ENCODE measurements at places on chromosomes 5 and 9. TPM values are rescaled to one million over a fixed set of nuclear protein-coding genes. Genes with fewer than 3 reads are reported as not detected.

Gene IL3
- total RNA-seq = not detected

Gene C5orf63
- 10.1 TPM for total RNA-seq

- H3K36me3 ChIP-seq = no peaks in the 10 kb centered on the region
- no peak for DNase-seq
- H3K27me3 ChIP-seq = peaks cover 12% of the 10 kb centered on the region
- no peaks in the 10 kb centered on the region for H3K4me1 ChIP-seq
These were observed 94.4 kb downstream of the MACROH2A1 start for GRCh38 chr5:135304352-135305221.

Gene TMEM252
- not detected for total RNA-seq

DNA sequence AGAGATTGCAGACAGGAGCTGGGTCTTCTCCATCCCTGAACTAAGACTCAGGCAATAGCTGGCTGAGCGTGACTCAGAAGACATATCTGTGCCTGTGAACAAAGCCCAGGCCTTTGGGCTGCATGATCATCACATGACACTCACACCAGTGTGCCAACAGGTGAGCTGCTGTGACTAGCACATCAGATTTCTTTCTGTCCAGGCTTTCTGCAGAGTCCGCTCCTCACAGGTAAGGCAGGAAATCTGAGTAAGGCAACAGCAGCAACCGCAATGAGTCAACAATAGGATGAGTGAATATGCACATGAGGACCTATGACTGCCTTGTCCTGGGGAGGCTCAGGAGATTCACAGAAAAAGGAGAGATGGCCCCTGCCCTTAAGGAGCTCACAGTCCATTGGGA lies 293.6 kb downstream of the ACTL7B start:
- H3K27me3 ChIP-seq = peaks cover 4% of the 10 kb centered on the region
- H3K4me1 ChIP-seq = no peaks in the 10 kb centered on the region
- no peak for DNase-seq
- no peak overlapping the region for H3K4me3 ChIP-seq
- H3K36me3 ChIP-seq = no peaks in the 10 kb centered on the region

DNA sequence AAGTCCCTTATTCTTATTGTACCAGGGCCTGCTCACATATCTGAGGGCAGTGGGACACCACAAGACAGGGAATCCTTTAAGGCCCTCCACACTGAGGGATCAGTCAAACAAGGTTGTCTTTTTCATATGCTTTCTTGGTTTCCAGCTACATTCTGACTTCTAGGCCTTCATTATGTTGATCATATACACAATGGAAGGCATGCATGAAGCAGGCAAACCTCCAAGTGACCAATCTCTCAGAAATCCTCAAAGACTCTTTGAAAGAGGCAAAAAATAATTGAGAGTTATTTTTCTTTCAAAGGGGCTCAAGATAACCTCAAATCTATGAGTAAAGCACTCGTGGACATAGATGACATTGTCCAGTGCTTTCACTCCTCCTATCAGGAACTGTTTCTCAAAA lies 1195.9 kb upstream of the ACO1 start:
- no peak overlapping the region for H3K4me3 ChIP-seq
- H3K4me1 ChIP-seq = no peaks in the 10 kb centered on the region
- H3K27ac ChIP-seq = no peak overlapping the region
- DNase-seq = no peak
- no peaks in the 10 kb centered on the region for H3K36me3 ChIP-seq

DNA sequence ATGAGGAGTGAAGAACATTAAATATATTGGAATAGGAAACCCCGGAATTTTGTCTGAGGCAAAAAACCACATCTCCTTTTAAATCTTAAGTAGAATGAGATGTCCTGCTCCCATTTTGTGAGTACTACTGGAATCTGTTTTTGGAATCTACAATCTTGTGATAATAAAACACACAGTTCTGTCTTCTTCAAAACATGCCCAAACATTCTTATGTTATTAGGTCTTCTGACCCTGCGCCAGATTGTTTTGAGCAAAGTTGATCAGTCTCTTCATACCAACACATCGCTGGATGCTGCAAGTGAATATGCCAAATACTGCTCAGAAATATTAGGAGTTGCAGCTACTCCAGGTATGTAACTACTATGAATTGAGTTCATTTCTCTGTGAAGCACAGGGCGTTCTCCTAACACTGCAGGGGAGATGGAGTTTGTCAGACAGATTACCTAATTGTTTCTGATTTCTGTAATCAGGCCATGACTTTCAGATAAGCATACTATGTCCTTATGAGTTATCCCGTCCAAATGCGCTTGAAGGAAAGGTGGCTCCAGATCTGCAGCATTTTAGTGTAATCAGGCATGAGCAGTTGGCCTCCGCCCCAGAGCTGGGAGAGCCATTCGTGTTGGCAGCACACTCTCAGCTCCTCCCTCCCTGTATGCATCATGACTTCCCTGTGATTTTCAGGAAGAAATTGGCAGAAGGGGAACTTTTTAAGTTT lies 88.0 kb downstream of the NLN start:
- H3K4me3 ChIP-seq = no peak overlapping the region
- H3K4me1 ChIP-seq = no peaks in the 10 kb centered on the region
- H3K27me3 ChIP-seq = no peaks in the 10 kb centered on the region
- no peaks in the 10 kb centered on the region for H3K36me3 ChIP-seq

DNA sequence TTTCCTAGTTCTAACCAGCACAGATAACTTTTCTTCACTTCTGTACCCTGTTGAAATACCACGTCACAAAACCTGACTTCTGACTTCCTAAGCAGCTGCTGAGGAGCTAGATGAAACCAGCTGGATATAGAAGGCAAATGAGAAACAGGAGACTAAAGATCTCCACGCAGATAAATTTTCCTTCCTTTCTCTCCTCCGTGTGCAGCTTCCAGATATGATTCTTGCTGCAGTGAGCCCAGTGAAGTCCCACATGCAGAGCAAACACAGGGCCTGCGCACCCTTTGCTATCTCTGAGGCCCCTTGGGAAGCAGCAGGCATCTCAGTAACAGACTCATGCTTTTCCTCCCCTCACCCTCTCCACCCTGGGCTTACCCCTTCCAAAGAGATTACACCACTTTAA lies 1638.3 kb downstream of the MAT2B start:
- no peaks in the 10 kb centered on the region for H3K36me3 ChIP-seq
- no peak overlapping the region for H3K27ac ChIP-seq
- no peak for DNase-seq
- H3K27me3 ChIP-seq = no peaks in the 10 kb centered on the region
- H3K4me1 ChIP-seq = no peaks in the 10 kb centered on the region

Gene GABRA6
- not detected for total RNA-seq

Gene HTR4
- total RNA-seq = 0.43 TPM

DNA sequence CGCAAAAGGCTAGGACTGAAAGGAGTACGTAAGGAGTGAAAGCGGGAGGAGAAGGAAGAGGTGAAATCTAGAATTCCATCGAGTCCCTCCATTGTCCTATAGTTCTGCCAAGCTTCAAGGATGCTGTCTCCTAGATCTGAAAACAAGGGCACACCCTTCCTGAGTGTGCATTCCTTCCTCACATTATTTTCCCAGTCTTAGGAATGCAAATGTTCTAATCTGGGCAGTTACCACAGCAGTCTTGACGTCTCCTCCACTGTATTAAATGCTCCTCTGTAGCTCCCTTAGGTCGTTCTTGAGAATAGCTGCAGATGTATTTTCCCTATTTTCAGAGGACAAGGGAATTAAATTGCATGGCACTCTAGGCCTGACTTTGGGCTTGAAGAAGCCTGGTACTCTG lies 127.6 kb downstream of the SLIT3 start:
- no peaks in the 10 kb centered on the region for H3K36me3 ChIP-seq
- H3K4me3 ChIP-seq = no peak overlapping the region
- no peaks in the 10 kb centered on the region for H3K4me1 ChIP-seq

Gene MOB3B
- 17.8 TPM for total RNA-seq

Gene G3BP1
- total RNA-seq = 158 TPM

Gene PCDHB15
- 2.5 TPM for total RNA-seq

Gene ENHO
- 0.61 TPM for total RNA-seq

DNA sequence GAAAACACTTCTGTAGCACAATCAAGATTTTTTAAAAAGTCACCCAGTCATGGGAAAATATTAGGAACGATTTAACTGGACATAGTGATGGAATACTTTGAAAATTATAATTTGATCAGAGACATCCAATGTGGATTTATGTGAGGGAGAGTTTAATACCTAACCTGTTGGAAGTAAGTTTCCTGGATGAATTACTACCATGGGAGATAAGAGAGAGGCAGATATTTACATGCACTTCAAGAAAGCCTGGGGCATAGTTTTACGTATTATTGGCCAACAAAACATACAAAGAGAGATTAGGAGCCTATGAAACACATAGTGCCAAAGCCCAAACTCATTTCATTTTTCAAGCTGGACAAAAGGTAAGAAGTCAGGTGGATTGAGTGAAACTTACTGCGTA lies 336.8 kb downstream of the SLIT3 start:
- H3K4me3 ChIP-seq = no peak overlapping the region
- H3K27ac ChIP-seq = no peak overlapping the region
- H3K27me3 ChIP-seq = no peaks in the 10 kb centered on the region
- no peaks in the 10 kb centered on the region for H3K4me1 ChIP-seq
- no peak for DNase-seq

DNA sequence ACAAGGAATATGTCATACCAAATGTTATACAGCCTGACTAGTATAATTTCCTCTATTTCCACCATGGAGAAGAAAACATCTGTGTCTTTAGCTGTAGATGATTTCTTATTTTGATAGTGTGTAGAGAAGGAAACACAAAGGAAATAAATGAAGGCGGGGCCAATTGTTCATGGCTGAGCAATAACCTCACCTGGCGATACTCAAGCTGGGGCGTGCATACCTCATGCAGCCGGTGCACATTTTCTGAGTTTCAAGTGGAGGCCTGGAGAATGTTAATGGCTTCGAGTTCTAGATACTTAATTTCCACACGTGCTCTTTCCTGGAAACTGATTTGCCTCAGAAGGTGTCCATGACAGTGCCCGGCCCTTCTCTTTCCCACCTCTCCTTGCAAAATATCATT lies 127.4 kb upstream of the TAF11L2 start:
- no peaks in the 10 kb centered on the region for H3K27me3 ChIP-seq
- H3K27ac ChIP-seq = no peak overlapping the region
- H3K4me3 ChIP-seq = no peak overlapping the region
- no peaks in the 10 kb centered on the region for H3K36me3 ChIP-seq

Gene MUSK
- 3.7 TPM for total RNA-seq

DNA sequence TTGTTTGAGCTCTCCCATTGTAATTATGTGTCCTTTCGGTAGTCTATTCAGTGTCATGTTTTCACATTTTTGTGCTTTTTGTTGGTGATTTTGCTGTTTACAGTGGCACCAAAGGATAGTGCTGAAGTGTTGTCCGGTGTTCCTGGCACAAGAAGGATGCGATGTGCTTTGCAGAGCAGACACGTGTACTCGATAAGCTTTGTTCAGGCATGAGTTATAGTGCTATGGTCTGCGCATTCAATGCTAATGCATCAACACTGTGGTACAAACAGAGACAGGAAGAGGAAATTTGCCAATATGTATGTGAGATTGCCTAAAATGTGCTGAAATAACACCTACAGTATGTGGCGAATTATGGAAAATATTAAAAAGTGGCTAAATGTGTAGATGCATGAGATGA lies 913.4 kb upstream of the ACO1 start:
- no peaks in the 10 kb centered on the region for H3K27me3 ChIP-seq
- no peaks in the 10 kb centered on the region for H3K4me1 ChIP-seq
- H3K36me3 ChIP-seq = no peaks in the 10 kb centered on the region
- DNase-seq = no peak
- no peak overlapping the region for H3K4me3 ChIP-seq
- no peak overlapping the region for H3K27ac ChIP-seq

DNA sequence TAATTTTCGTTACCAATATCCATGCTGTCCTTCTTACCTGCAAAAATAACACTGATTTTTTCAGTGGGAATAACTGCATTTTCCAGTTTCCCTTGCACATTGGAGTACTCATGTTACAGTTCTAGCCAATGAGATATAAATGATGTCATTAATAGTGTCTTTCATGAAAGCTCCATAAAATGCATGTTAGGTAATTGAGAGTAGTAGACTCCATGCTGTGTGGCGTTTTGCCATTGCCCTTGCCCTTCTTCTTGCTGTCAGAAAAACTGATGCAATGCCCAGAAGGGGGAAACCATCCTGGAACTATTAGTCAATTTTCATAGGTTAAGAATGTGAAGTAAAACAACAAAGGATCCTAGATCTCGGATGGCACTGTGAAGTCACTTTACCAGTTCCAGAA lies 1765.3 kb downstream of the EFNA5 start:
- DNase-seq = no peak
- H3K36me3 ChIP-seq = no peaks in the 10 kb centered on the region
- no peak overlapping the region for H3K4me3 ChIP-seq
- no peaks in the 10 kb centered on the region for H3K4me1 ChIP-seq
- no peak overlapping the region for H3K27ac ChIP-seq

DNA sequence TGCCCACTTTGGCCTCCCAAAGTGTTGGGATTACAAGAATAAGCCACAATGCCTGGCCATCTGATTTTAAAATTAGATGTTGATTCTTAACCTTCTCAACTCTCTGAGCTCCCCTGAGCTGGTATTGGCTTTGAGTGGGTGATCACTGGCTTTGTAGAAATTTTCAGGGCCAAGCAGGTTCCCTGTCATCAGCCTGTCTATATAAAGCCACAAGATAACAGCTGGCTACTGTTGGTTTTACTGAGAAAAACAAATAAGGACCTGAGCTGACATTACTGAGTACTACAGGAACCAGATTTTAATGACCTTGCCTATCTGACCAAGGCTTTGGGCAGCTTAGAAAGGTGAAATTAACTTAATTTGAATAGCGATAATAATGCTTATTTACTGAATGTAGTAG lies 153.6 kb downstream of the MSX2 start:
- no peaks in the 10 kb centered on the region for H3K4me1 ChIP-seq
- no peaks in the 10 kb centered on the region for H3K36me3 ChIP-seq
- no peaks in the 10 kb centered on the region for H3K27me3 ChIP-seq
- H3K4me3 ChIP-seq = no peak overlapping the region

- no peaks in the 10 kb centered on the region for H3K36me3 ChIP-seq
- H3K27ac ChIP-seq = no peak overlapping the region
- H3K4me3 ChIP-seq = no peak overlapping the region
- no peaks in the 10 kb centered on the region for H3K4me1 ChIP-seq
These were observed 145.5 kb downstream of the SAXO1 start for GRCh38 chr9:18887546-18887945.

Gene CCDC152
- 0.78 TPM for total RNA-seq

All from upper lobe of right lung (tissue), 1 donor.